ENCODE measurements at places on chromosomes 6 and 20. TPM values are rescaled to one million over a fixed set of nuclear protein-coding genes. Genes with fewer than 3 reads are reported as not detected.

GRCh38 chr6:167825332-167826229 lies 1.1 kb upstream of the AFDN start:
- peak; percentile 59 for DNase-seq

DNA sequence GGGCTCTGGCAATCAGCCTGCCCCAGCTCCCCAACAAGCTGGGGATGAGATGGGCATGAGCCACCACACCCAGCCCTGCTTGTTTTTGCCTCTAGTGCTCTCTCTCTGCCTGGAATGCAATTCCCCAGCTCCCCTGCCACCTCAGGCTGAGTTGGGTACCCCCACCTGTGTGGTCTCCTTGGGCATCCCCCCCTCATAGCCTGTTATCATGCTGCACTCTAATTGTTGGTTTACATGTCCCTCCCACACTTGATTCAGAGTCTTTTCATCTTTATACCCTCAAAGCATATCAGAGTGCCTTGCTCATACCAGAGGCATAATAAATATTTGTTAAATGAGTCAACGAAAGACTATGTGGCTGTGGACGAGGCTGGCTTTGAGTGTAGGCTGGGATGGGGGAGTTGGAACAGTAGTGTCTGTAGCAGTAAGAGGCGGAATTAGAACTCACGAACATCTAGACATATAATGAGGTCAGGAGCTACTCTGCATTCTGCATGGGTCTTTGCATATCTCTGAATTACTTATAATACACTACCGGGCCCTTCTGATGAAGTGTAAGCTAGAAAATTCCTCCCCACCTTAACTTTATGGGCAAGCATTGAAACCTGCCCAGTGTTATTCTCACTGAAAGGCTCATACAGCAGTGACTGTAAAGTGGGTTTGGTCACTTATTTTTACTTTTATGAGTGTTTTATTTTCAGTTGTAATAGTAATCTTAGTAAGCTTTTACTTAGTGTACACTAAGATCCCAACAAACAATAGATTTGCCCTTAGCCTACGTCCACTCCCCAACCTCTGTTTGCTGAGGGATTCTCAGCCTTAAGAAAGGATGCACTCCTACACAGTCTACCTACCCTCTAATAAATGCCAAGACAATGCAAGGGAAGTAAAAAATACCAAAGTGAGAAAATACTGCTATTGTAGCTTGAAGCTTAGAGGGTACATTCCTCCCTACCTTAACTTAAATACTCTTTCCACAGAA lies 58.7 kb downstream of the EDN1 start:
- no peak for DNase-seq

DNA sequence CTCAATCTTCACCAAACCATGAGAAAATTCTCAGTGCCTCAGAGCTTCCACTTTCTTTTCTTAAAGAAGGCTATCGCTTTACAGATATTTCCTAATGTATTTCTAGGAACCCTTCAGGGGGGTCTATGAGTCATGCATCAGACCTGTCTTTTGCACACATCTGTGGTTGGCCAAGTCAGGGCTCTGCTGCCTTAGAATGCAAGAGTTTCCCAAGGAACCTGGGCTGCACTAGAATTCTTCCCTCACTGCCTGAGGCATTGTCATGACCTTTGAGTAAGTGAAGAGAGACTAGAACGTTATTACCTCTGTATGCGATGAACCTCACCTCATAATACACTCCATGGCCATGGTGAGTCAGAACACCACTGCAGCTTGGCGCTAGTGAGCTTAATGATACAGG lies 365.0 kb upstream of the ID4 start:
- DNase-seq: no peak

DNA sequence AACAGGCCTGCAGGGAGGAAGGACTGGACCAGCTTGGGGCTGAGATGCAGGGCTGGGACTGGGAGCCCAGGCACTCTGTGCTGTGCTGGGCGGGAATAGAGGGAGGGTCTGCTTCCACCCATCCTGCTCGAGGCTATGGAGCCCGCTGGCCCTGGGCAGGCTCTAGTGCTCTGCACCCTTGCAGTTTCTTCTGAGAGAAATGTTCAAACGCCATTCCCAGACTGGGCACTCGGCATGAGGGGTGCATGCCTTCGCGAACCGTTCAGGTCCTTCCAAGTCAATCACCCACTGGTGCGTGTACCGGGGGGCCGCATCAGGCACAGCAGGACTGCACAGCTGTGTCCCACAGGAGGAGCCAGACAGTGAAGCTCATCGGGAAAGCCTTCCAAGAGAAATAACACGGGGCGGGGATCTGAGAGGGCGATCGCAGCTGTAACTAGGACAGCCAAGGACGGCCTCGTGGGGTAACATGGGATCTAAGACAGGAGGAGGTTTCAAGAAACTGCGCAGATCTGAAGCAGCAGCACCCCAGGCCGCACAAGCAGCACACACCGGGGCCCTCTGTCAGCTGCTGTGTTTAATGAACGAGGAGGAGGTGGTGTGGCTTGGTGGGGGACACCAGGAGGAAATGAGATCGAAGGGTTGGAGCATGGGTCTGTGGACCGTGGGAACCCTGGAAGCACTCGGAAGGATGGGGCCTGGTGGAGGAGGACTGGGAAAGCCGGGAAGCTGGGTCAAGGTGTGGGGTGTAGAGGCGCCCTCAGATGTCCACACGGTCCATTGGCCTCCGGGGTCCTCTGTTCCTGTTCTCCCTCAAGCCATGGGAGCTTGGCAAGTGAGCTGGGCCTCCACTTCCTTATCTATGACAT lies 26.1 kb upstream of the PYGB start:
- peak; percentile 47 for DNase-seq

DNA sequence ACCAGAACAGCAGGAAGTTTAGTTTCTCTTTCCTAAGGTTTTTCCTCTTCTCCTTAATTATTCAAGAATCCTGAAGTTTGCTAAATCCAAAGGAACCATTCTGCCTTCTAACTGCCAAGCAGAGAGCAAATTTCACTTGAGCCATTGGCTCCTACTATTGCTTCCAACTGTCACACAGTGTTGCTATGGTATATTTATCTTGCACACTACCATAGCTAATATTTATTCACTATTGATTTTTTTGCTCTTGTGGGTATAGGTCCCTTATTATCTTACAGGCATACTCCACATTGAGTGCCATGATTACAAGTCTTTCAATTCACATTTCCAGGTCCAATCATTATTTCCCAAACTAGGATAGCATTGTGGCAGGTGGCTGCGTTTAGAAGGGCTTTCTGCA lies 266.7 kb upstream of the FLRT3 start:
- no peak for DNase-seq

Gene WFDC9
- not detected for total RNA-seq
